ACHN (cell line): ENCODE measurements at places on chromosomes 7 and 10.
A peak's percentile ranks its signal among the peaks of the same experiment; 100 is the strongest.

GRCh38 chr7:9681284-9681683 is 1247.9 kb downstream of the NXPH1 start:
- no peak for DNase-seq

GRCh38 chr7:84701524-84702306 is 485.1 kb downstream of the SEMA3D start:
- DNase-seq: peak; percentile 19

DNA sequence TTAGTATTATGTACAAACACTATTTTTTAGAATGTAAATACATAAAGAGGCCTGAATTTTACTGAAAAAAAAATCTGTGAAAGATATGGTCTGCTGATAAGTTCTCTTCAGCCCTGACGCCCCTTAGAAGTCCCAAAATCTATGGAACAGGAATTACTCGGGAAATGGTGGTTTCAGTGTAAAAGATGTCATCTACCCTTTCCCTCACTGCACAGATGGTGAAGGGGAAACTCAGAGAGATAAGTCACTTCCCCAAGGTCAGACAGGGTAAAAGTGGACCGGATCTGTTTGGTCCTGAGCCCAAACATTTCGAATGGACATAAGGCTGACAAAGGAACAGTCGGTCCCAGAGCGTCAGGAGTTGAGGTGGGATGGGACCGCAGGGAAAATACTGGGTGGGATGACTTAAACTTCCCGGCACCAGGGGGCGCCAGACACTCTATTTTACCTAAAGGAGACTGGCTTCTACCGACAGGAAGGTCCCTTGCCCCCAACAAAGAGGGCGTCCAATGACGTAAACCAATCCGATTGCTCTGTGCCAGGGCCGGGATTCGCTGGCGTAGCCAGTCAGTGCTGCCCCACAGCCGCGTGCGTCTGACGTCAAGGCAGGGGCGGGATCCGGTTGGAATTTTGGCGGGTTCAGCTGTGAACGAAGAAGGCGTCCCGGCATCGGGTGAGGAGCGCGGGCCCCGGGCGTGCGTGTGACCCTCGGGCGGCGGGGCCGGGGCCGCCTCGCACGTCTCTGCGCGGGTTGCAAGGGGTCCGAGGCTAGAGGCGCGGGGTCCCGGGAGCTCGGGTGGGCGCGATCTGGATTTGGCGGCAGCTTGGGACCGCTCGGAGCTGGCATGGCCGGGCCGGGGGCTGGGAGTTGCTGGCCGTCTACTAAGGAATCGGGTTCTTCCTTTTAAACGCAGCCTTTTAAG is at the start of gene MCM10:
MCM10 (plus strand) TSS at position 625 of the 923 bp plus-strand sequence. CDS start 2,645 bp downstream, outside the sequence.
- peak; percentile 98 for DNase-seq

GRCh38 chr10:114357515-114357996 is 46.7 kb downstream of the AFAP1L2 start:
- DNase-seq: no peak

DNA sequence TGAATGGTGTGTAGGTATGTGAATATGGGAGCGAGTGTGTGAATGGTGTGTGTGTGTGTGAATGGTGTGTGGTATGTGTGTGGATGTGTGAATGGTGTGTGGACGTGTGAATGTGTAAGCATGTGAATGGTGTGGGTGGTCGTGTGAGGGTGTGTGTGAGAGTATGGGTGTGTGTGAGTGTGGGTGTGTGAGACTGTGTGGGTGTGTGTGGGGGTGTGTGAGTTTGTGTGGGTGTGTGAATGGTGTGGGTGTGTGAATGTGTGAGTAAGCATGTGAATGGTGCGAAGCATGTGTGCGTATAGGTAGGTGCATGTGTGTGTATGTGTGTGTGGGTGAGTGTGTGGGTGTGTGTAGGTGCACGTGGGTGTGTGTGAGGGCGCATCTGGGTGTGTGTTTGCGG is 160.7 kb upstream of the COBL start:
- DNase-seq: no peak

DNA sequence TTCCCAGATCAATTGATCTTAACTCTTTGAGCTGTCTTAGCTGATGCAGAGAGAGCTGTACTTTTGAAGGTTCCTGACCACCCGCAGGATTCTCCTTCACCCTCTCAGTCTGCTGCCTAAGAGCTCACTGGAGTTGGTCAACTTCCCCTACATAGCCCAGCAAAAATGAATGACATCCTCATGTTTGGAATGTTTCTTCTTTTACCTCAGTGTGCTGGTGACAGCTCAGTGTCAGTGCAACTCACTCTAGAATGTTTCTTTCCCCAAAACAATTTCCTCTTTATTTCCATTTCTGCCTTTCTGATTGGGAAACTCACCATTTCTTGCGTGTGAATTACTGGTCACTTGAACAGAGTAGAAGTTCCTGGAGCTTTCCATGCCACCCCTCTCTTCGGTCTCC is 48.7 kb downstream of the LSMEM1 start:
- DNase-seq: no peak

- DNase-seq: no peak
These were observed 227.2 kb upstream of the KIAA1217 start for GRCh38 chr10:23981520-23982309.
